AG20443 (cell line): ENCODE measurements at places on chromosomes 11 and 22.

DNA sequence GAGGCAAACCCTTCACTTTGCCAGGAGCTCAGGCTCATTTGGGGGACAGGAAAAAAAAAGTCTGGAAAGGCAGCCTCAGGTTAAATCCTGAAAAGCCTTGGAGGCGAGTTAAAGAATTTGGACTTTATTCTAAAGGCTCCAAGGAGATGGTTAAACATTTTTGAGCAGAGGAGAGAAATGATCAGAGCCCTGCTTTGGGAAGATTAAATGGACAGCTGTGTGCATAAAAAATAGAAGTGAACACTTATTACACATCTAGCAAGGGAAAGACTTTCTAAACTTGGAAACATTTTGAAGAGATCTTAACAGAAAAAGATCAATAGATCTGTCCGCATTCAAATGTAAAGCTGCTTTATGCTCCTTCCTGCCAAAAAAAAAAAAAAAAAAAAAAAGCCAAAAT, 8.4 kb upstream of the RAB3IL1 start:
- no peak for DNase-seq

- DNase-seq: no peak
These were observed 2.1 kb upstream of the NEAT1 start for GRCh38 chr11:65420506-65420905.

- DNase-seq: no peak
These were observed 25.4 kb downstream of the MAML2 start for GRCh38 chr11:96317571-96317970.

DNA sequence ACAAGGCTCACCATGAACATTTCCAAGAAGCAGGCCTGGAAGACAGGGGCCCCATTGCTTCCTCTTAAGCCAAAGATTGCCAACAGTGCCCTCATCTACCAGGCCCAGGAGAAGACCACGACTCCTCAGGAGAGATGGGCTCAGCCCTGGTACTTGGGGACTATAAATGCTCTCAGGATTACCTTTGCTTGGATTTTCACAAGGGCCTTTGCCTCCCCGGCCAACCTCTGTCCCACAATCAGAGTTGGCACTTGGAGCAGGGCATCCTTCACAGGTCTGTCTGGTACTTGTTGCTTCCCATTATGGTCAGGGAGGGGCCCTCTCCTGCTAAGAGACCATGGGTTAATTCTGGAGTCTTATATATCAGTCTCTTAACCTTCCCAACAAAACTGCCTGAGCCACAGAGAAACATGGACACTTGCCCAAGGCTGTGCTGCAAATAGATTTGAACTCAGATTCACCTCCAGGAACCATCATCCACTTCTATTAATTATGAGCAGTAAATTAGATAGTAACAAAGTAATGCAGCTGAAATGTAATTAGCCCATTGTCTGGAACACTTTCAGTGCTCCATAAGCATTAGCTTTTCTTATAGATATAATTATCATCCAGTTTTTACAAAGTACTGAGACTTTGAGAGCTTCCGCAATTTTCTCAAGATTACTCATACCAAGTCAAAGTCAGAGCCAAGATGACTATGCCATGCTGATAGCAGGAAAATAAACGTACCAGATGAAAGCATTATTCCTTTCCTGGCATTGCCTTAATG, 33.5 kb downstream of the POU2AF3 start:
- DNase-seq: no peak

DNA sequence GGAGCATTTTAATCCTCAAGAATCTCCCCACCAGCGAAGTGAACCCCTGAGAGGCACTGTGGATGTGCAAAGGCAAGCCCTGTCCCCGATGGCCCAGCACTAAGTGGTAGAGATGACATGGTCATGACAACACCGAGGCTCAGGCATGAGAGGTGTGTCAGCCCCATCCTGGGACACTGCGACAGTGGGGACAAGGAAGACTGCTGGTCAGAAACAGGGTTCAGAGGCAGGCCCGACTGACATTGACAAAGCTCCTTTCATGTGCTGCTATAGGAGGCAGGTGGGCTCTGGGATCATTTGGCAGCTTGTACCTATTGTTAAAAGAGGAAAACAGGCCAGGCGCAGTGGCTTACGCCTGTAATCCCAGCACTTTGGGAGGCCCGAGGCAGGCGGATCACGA, 54.3 kb upstream of the MYEOV start:
- no peak for DNase-seq

DNA sequence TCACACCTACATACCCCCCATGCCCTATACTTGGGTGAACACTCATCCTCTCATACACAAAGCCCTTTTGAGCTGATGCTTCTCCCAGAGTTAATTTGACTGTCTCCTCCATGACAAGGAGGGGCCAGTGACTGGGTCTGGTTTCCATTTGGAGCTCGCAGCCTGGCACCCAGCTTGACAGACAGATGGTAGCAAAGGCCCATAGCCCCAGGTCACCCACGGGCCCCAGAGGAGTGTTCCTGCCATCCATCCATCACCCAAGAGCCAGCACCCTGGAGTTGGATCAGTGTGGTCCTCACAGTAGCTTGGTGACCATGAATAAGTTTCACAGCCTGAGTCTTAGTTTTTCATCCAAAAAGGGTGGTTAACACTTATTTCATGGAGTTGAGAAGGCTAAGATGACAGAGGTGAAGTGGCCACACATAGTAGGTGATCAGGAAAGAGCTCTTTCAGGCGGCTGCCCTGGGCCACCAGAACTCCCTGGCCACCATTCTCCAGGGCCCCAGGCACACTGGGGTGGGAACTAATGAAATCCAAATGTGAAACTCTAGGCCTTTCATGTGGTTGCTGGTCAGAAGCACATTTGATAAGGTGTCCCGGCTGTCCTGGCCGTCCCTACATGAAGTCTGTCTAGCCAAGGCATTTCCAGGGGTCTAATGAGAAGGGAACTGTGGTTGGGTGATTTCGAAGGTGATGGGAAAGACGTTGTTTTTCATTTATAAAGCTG, 42.4 kb downstream of the LIF start:
- DNase-seq: no peak

GRCh38 chr11:64674774-64675173, 48.2 kb downstream of the NRXN2 start:
- no peak for DNase-seq

DNA sequence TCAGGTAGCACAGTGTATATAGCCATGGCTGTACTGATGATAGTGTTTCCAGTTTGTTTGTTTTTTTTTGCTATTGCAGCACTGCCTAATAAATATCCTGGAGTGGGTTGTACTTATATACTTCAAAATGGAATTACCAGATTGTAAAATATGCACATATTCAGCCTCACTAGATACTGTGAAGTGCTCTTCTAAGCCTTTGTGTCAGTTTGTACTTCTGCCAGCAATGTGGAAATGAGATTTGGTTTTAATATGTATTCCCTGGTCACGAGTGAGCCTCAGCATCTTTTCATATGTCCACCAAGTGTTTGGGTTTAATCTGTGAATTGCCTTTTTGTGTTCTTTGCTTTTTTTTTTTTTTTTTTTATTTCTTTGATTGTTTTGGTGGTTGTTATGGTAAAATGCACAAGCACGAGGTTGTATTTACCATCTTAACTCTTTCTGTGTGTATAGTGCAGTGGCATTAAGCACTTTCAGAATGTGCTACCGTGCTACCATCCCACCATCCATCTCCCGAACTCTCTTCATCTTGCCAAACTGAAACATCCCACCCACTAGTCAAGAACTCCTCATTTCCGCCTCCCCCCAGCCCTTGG, 34.9 kb downstream of the ST3GAL4 start:
- DNase-seq: no peak

- DNase-seq: no peak
These were observed 443.9 kb downstream of the BUD13 start for GRCh38 chr11:116328851-116329250.

DNA sequence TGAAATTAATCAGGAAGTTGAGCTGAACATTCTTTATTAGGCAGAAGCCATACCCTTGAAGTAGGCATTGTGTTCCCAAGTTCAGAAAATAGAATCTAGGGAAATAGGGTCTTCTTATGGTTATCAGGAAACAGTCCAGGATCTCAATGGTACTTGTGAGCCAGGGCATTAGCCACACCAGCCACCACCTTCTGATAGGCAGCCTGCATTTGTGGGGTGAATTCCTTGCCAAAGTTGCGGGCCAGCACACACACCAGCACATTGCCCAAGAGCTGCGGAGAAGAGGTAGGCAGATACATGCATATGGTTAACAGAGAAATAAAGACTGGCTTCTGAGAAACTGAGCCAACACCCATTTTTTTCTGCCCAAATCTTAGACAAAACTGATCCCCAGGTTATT, 1.5 kb downstream of the HBD start:
- DNase-seq: no peak

GRCh38 chr11:130899106-130899505, 17.2 kb downstream of the SNX19 start:
- DNase-seq: no peak

DNA sequence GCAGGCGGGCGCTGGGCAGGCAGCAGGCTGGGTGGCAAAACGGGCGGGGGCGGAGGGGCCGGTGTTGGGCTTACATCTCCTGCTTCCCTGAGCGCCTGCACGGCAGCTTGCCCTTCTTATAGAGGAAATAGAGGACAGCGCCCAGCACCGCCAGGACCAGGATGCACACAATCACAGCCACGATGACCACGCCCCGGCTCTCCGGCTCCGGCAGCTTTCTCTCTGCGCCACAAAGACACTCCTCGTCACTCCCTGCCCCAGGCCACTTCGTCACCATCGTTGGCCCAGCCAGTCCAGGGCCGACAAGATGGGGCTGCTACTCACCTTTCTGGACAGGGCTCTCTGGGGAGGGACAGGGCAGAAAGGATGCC, 6.3 kb downstream of the MCAM start:
- no peak for DNase-seq

GRCh38 chr22:24517446-24517845, 22.3 kb downstream of the UPB1 start:
- DNase-seq: no peak

DNA sequence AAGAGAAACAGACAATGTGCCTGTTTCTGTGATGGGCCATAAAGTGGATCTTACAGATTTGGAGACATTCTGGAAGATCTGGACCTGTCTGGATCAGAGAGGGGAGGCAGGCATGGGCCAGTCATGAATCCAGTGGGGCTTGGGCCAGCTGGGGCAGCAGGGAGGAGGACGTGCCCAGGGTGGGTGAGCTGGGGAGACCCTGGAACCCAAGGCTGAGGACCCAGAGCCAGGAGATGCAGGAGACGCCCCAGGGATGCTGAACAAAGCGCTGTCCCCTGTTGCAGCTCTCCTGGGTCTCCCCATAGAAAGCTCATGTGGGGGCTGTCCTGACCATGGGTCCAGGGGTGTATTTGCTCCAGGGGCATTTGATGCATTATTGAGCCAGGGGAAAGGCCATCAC, 1.5 kb upstream of the APOBEC3A start:
- no peak for DNase-seq

DNA sequence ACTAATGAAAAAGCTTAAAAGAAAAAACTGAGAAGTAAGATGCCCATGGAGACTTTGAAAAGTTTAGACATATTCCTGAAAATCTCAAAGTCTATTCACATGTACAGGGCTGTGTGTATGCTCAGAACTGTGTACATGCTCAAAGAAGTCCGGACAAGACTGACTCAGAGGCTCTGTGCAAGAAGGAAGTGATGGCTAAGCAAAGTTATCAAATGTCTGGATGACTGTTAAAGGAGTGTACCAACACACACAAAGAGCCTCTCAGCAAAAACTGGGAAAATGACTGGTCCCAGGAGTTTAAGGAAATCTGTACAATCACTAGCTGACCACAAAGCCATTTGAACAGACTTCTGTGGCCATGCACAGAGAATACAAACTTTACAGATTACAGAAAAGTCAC, 33.1 kb upstream of the ARHGAP32 start:
- no peak for DNase-seq

DNA sequence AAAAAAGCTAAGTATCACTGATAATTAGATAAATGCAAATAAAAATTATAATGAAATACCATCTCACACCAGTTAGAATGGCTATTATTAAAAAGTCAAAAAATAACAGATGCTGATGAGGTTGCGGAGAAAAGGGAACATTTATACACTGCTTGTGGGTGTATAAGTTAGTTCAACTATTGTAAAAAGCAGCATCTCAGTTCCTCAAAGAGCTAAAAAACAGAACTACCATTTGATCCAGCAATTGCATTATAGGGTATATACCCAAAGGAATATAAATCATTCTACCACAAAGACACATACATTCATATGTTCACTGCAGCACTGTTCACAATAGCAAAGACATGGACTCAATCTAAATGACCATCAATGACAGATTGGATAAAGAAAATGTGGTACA, 120.3 kb upstream of the ZBED5 start:
- no peak for DNase-seq

DNA sequence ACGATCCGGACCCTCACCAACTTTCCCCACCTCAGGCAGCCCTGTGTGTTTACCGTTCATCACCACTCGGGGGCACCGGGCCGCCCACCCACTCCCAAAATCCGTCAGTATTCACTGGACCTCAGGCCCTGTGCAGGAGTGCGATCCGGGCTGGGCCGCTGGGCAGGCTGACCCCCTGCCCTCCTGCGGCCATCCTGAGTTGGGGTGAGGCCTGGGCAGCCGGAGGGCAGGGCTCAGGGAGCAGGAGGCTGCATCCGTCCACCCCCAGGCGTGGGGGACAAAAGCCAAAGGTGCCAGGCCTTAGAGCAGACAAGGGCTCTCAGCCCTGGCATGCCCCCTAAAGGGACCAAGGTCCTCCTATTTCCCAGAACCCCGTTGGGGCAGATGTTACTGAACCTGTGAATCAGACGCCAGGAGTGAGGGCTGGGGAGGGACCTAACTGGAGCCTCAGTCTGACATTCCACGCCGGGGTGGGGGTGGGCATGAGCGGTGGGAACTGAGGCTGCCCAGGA, 16.8 kb upstream of the TMEM191C start:
- DNase-seq: no peak

DNA sequence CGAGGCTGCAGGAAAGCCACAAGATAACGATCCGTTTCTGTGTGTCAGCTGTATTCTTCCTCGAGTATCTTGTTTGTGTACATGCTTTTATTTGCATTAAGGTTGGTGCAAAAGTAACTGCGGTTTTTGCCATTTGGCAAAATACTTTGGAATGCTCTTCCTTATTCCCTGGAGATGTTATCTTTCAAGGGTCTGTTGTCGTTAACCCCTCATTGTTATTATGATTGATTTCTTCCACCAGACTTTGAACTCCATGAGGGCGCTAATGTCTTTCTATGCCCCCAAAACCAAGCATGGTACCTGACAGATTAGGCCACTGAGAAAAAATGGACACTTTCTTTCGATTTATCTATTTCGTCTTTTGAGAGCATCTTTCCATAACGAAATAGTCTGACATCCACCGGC, 563 bp upstream of the PSMA1 start:
- no peak for DNase-seq

DNA sequence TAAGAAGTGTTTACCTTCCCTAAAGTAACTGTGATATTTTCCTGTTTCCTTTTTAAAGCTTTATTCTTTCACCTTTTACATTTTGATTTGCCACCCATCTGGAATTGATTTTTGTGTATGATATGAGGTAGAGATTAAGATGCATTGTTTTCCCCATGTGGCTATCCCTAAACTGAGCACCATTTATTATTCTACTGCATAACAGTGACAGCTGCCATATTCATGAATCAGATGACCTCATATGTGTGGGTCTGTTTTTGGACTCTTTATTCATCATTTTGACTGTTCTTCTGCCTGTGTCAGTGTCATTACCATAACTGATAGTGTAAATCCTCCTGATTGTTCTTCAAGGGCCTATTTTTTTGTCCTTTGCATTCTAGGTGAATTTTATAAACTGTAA, 50.8 kb downstream of the HIPK3 start:
- DNase-seq: no peak

- peak; percentile 63 for DNase-seq
These were observed 36.1 kb downstream of the CCDC90B start for GRCh38 chr11:83249972-83250593.

GRCh38 chr11:33722590-33723234, 13.5 kb downstream of the CD59 start:
- DNase-seq: peak; percentile 69
